ENCODE measurements at places on chromosomes 1 and 21. TPM values are rescaled to one million over a fixed set of nuclear protein-coding genes. Genes with fewer than 3 reads are reported as not detected.

Gene METTL13
- total RNA-seq = 29.0 TPM

Gene LAD1
- total RNA-seq = 72.6 TPM

Gene OR2L5
- total RNA-seq = not detected

Gene DNASE2B
- total RNA-seq = not detected

Gene RGS21
- not detected for total RNA-seq

Gene GBP2
- total RNA-seq = 41.8 TPM

Gene FLG
- total RNA-seq = not detected

Gene RAB3B
- 0.72 TPM for total RNA-seq

Gene LSS
- total RNA-seq = 24.6 TPM

Gene EXOSC10
- 46.8 TPM for total RNA-seq

Gene NBPF6
- not detected for total RNA-seq

Gene MAP3K21
- 21.6 TPM for total RNA-seq

Gene CDC42
- 248 TPM for total RNA-seq

Gene NAV1
- 23.0 TPM for total RNA-seq

Gene DNM3
- 19.1 TPM for total RNA-seq

Gene ZYG11A
- 0.28 TPM for total RNA-seq

Gene IFI44L
- total RNA-seq = 20.6 TPM

Gene FUCA1
- 69.2 TPM for total RNA-seq

Gene TFF2
- total RNA-seq = not detected

Gene CD247
- total RNA-seq = 7.7 TPM

Gene MRPL24
- 71.9 TPM for total RNA-seq

Gene FNDC5
- total RNA-seq = 0.35 TPM

Gene TDRD5
- 0.47 TPM for total RNA-seq

Gene LCE3B
- total RNA-seq = not detected

Gene ATP1A4
- total RNA-seq = 0.19 TPM

Gene CFAP45
- 1.0 TPM for total RNA-seq

Gene FCGR3B
- total RNA-seq = 4.3 TPM

Gene C4BPB
- 1.3 TPM for total RNA-seq

Gene SUSD4
- total RNA-seq = 14.0 TPM
